ENCODE measurements at places on chromosomes 7 and 10.

GRCh38 chr7:26583094-26583648, 281.2 kb downstream of the SKAP2 start:
- DNase-seq = no peak
- H3K27me3 ChIP-seq = no peaks in the 10 kb centered on the region
- H3K4me3 ChIP-seq = no peak overlapping the region
- no peaks in the 10 kb centered on the region for H3K36me3 ChIP-seq
- H3K4me1 ChIP-seq = no peaks in the 10 kb centered on the region

GRCh38 chr7:133290041-133290440, 37.2 kb downstream of the EXOC4 start:
- peaks cover 19% of the 10 kb centered on the region for H3K36me3 ChIP-seq
- H3K4me3 ChIP-seq = no peak overlapping the region
- no peaks in the 10 kb centered on the region for H3K4me1 ChIP-seq
- no peaks in the 10 kb centered on the region for H3K27me3 ChIP-seq

DNA sequence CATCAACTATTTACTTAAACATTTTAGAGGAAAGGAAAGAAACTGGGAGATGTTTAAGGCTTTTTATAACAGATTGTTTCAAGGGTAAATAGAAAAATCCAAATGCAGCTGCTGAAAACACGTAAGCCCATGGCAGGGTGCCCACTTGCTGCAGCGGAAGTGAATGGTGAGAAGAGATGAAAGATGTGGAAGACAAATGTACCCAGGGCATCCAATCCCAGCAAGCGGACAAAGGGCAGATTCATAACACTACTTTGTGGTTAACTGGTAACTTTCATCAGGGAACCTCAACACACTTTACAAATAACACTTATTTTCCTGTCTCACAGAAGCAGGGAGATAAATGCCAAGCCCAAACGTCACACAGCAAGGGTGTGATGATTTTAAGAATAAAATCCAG, 358.4 kb downstream of the KCNMA1 start:
- peaks cover 8% of the 10 kb centered on the region for H3K4me1 ChIP-seq
- no peak overlapping the region for H3K4me3 ChIP-seq
- DNase-seq = no peak
- H3K36me3 ChIP-seq = no peaks in the 10 kb centered on the region

- no peaks in the 10 kb centered on the region for H3K27me3 ChIP-seq
- DNase-seq = no peak
- H3K27ac ChIP-seq = no peak overlapping the region
- H3K4me3 ChIP-seq = no peak overlapping the region
- peaks cover 30% of the 10 kb centered on the region for H3K4me1 ChIP-seq
Measured at GRCh38 chr10:75015442-75015841, 96.0 kb upstream of the SAMD8 start.

All from vagina (tissue), 2 donors.